Activated CD8-positive, alpha-beta memory T cell treated with anti-CD3 and anti-CD28 coated beads, Interleukin-2, amount 10 ng/mL, durations not matched to agents 7 days and 5 days (primary cell): ENCODE measurements at places on chromosomes 4 and X. TPM values are rescaled to one million over a fixed set of nuclear protein-coding genes. Genes with fewer than 3 reads are reported as not detected.

DNA sequence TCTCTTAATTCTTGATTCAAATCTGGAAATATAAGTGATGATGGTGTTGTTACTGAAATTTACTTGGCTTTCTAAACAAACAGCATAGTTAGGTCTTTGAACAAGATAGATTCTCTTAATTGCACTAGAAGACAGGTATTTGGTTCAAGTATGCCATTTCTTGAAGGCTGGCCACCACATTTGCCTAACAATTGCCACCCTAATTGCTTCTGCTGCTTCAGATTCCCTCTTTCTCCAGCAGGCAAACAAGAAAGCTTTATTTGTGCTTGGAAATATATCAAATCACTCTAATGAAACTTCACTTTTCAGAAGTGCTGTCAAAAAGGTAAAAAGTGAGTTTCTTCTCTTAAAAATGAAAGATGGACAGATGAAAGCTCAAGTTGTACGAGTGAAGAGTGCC is 418.6 kb downstream of the INPP4B start:
- DNase-seq: no peak

DNA sequence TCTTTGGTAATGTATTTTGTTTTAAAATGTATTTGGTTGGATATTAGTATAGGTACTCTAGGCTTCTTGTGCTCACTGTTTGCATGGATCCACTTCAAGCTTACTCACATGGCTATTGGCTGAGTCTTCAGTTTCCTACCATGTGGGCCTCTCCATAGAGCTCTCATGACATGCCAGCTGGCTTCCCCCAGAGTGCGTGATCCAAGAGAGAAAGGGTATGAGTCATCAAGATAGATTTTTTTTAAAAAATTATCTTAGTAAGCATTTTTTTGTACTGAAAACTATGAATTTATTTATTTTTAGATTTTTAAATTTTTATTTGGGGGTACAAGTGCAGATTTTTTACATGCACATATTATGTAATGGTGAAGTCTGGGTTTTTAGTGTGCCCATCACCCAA is 219.1 kb upstream of the AMOT start:
- no peak for DNase-seq

GRCh38 chrX:113962343-113962742 is 621.5 kb upstream of the HTR2C start:
- DNase-seq: no peak

DNA sequence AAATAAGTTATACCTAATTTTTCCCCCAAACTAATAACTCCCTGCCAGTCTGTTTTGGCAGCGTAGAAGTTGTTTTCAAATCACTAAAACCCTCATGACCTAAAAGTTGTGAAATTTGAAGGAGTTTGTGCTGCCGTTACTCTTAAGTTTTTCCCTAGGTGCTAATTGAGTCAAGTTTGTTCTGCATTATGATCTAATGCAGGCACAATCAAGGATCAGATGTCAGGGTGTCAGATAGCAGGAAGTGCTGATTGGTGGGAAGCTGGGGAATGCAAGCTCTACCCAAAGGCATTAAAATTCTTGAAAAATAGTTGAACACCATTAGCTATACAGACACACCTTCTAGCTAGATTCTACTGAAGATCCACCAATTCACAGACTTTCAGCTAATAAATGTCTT is 51.9 kb downstream of the ARX start:
- no peak for DNase-seq

DNA sequence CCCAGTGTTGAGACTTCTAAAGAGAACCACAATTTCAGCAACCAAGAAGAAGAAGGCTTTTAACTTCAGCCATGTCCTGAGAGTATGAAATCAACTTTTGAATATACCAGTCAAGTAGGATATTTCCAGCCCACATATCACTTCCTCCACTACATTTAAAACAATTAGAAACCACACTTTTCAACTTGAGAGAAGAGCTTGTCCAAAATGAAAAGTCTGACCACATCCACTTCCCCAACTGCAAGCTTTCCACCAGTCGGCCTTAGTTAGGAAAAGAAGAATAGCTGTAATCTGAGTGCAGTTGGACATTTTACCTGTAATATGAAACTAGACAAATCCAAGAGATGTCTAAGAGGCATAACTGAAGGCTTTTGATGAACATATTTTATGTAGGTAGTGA is 101.9 kb upstream of the SLC7A11 start:
- DNase-seq: no peak

GRCh38 chrX:568311-568710 is 62.3 kb upstream of the SHOX start:
- DNase-seq: no peak

GRCh38 chr4:120839334-120839973 is 83.1 kb downstream of the PRDM5 start:
- DNase-seq: no peak

GRCh38 chr4:13641084-13641483 is 13.6 kb upstream of the BOD1L1 start:
- DNase-seq: no peak

GRCh38 chr4:140136509-140136908 is 17.5 kb downstream of the MAML3 start:
- DNase-seq: no peak

- no peak for DNase-seq
These were observed 198.6 kb downstream of the SHOX start for GRCh38 chrX:829145-829544.

- no peak for DNase-seq
These were observed 56.2 kb downstream of the APOO start for GRCh38 chrX:23851544-23851943.

DNA sequence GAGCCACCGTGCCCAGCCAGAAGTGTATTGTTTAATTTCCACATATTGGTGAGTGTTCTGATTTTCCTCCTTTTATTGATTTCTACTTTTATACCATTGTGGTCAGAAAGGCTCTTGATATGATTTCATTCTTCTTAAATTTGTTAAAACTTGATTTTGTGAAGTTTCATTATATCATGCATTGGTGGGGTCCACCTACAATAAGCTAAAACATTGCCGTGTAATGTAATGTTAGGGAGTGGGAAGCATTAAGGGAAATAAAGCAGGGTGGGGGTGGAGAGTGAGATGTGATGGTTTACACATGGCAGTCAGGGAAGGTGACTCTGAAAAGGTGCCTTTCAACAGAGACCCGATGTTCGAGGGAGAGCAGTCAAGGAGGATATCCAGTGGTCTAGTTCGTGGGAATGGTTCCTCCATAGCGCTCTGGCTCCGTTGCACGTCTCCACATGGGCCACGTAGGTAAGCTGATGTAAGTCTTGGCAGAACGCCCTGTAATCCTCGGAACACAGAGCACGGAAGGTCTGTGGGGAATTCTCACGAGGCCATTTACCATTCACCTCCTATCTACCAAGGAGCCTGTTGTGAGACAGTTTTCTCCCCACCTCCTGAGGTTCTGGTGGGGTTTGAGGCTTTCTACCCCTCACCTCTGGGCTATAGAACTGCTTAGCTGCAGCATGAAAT is 7.7 kb upstream of the WDR13 start:
- DNase-seq: no peak

DNA sequence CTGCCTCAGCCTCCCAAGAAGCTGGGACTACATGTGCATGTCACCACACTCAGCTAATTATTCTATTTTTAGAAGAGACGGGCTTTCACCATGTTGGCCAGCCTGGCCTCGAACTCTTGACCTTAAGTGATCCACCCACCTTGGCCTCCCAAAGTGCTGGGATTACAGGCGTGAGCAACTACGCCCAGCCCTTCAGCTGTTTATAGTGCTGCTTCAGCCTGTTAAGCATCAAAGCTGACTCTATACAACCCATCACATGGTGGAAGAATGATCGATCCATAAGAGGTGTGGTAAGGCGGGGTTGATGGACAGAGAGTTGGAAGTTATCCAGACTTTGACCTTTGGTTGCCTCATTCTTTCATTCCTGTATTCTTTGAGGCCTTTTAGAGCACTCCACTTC is 56.2 kb upstream of the RAPGEF2 start:
- DNase-seq: no peak

- peak; percentile 49 for DNase-seq
These were observed 51.5 kb upstream of the PRPS1 start for GRCh38 chrX:107576841-107577240.

GRCh38 chr4:4990857-4991540 is 28.3 kb downstream of the CYTL1 start:
- DNase-seq: no peak

GRCh38 chr4:168264903-168265302 is 53.6 kb downstream of the DDX60 start:
- no peak for DNase-seq

DNA sequence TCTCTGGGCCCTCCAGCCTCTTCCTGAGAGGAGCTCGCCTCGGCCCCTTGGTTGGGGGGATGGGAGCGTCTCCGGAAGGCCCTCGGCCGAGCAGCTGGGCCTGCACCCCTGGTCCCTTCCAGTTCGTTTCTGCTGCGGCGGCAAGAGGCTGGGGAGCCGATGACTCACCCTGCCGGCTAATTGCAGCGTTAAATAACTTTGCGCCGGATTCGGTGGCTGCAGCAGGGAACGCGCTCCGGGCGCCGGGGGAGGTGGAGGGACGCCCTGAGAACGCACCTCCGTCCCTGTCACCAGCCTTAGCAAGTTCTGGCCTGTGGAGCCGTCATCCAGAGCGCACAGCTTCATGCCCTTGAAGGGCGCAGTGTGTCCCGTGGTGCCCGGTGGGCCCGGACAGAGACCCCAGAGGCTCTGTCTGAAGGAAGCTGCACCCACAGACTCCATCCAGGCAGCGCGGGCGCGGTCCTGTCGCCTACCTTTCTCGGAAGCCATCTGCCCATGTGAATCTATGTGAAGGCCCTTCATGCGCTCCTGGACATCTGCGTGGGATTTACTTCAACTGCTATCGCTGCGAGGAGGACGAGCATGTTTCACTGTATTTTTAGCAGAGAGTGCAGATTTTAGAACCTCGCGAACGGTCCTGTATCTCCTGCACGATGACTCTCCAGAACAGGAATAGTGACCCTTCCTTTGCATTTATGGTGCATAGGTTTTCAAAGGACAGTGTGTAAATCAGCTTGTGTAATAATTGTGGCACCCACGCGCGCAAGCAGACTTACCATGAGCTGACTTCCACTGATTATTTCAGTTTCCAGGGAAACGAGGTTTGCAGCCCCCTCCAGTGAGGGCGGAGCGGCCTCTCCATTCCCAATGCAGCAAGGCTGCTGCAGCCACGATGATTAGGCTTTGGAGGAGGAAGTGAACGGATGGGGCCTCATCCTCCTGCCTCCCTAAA is 1.7 kb upstream of the TMEM271 start:
- DNase-seq: no peak

DNA sequence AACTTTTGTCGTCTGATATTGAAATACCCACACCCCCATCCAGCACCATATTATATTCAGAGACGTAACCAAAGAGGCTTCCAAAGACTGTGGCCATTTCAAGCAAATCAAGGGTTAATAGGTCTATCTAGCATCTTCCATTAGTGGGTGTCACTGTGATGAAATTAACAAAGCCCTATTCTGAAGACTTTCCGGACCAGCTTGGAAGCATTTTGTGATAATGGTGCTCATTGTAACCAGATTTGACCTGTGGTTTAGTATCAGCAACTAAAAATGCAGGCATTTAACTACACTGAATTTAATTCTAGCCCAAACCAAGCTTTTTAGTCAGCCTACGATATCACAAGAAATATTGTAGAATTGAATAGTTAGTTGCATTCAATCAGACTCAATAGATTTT is 309.7 kb upstream of the TENM3 start:
- no peak for DNase-seq

- no peak for DNase-seq
These were observed 19.7 kb downstream of the HERC6 start for GRCh38 chr4:88398381-88398780.

GRCh38 chr4:17719106-17719505 is 62.3 kb downstream of the FAM184B start:
- DNase-seq: no peak

DNA sequence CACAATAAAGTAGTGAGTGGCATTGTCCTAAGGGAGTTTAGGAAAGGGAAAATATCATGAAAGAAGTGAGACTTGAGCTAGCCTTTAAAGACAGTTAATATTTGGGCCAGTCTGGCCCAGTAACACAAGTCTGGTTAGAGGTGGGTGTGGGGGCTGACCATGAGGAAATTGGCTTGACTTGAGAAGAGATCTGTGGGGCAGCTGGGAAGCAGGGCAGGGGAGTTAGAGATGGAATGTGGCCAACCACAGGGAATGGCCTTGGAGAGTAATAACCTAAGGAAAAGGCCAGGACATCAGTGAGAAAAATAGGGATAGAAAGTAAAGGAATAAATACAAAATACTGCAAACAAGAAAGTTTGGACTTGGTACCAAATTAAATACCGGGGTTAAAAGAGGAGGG is 71.3 kb downstream of the CLCN5 start:
- no peak for DNase-seq

DNA sequence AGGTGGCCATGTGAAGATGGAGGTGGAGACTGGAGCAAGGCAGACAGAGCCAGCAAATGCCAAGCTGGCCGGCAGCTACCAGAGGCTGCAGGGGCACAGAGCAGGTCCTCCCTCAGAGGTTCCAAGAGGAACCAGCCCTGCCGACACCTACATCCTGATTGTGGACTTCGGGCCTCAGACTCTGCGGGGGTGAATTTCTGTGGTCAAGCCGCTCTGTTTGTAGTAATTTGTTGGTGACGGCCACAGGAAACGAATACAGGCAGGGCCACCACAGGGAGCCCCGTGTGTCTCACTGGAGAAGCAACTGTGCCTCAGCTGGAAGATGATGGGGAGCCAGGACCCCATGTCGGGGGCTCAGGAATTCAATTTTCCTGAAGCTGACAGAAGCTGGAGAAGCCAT is 28.3 kb downstream of the ZFYVE28 start:
- no peak for DNase-seq

GRCh38 chrX:41409006-41409405 is 38.1 kb upstream of the NYX start:
- no peak for DNase-seq

GRCh38 chr4:70671091-70671490 is 4.8 kb upstream of the JCHAIN start:
- DNase-seq: no peak

GRCh38 chr4:155208258-155209054 is at the start of gene NPY2R:
Gene NPY2R (plus strand): TSS chr4:155208636. CDS start chr4:155213940, 5,304 bp downstream.
- DNase-seq: no peak

DNA sequence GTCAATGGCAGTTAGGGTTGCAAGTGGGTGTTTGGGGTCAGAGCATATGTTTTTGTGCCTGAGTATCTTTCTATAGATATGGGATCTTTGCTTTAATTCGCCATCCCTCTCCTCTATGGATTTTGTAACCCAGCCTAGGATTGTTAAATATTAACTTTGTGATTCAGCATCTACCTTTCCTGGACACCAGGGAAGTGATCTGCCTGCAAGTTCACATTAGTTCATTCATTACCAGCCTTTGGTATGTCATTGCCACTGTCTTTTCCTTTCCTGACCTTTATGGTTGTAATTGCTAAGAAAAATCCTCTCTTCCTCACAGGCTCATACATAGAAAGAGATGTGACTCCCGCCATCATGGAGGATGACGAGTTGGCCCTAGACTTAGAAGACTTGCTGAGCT is 73.8 kb downstream of the KIT start:
- DNase-seq: no peak

- no peak for DNase-seq
These were observed 11.9 kb upstream of the MAGEB16 start for GRCh38 chrX:35786271-35786670.

Gene KIT
- total RNA-seq: 0.96 TPM

Gene CXorf49
- not detected for total RNA-seq

Gene CYLC1
- total RNA-seq: not detected

Gene PYURF
- 44.3 TPM for total RNA-seq

Gene NAA15
- total RNA-seq: 70.8 TPM

Gene GLOD5
- total RNA-seq: not detected

Gene MAGED4B
- 0.82 TPM for total RNA-seq

Gene LEF1
- 29.4 TPM for total RNA-seq

Gene SERPINA7
- not detected for total RNA-seq

Gene IRS4
- not detected for total RNA-seq

Gene ACSL1
- total RNA-seq: 26.0 TPM
